ENCODE measurements at places on chromosomes 11 and 22. TPM values are rescaled to one million over a fixed set of nuclear protein-coding genes. Genes with fewer than 3 reads are reported as not detected.
A peak's percentile ranks its signal among the peaks of the same experiment; 100 is the strongest.

- peaks cover 3% of the 10 kb centered on the region for H3K4me1 ChIP-seq
- H3K27ac ChIP-seq: peak overlapping the region; percentile 9
- no peak overlapping the region for H3K4me3 ChIP-seq
Observed at GRCh38 chr11:75365711-75366181, 14.3 kb upstream of the ARRB1 start.

GRCh38 chr11:35330931-35331330 lies 88.4 kb downstream of the SLC1A2 start:
- H3K27me3 ChIP-seq: no peaks in the 10 kb centered on the region
- no peaks in the 10 kb centered on the region for H3K4me1 ChIP-seq
- no peak overlapping the region for H3K4me3 ChIP-seq

GRCh38 chr11:6871278-6871677 lies 5.1 kb upstream of the OR10A4 start:
- no peak overlapping the region for H3K4me3 ChIP-seq
- H3K27ac ChIP-seq: no peak overlapping the region
- no peaks in the 10 kb centered on the region for H3K36me3 ChIP-seq
- no peaks in the 10 kb centered on the region for H3K4me1 ChIP-seq
- no peak for DNase-seq

DNA sequence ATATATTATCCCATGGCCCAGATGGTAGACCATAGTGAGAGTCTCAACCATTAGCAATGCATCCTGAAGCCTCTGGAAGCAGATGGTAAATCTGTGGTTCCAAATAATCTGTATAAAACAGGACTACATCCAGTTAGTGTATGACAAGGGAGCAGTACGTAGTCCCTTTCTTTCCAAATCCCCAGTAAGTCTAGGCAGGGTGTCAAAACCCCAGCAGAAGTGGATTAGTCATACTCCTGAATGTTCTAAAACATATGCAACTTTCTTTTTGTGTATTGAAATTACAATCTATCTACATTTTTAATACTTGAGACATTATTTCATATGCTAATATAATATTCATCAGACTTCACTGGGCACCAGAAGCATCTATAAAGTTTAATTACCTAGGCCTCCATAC lies 295.1 kb upstream of the ANO5 start:
- H3K27me3 ChIP-seq: peaks cover 2% of the 10 kb centered on the region
- no peaks in the 10 kb centered on the region for H3K36me3 ChIP-seq
- DNase-seq: no peak
- no peak overlapping the region for H3K27ac ChIP-seq

The PRR5 gene
- total RNA-seq: 10.6 TPM

The CHRNA10 gene
- 1.2 TPM for total RNA-seq
